LoVo (cell line): ENCODE measurements at places on chromosomes 12 and 14.

DNA sequence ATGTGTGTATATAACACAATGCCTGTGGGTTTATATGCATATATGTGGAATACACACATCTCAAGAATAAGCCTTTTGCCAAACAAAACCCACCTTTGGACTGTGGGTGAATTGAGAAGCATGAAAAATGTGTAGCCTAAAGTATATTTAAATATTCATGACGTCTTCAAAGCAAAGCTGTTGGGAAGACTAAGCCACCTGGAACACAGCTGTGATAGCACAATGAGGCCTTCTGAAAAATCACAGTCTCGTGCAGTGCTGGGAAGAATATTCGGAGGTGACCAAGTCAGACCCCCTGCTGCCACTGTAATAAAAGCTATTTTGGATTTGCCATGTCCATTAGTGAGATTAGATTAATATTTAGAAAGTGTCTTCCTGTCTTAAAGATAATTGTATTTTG is 51.5 kb downstream of the SUDS3 start:
- DNase-seq: no peak

DNA sequence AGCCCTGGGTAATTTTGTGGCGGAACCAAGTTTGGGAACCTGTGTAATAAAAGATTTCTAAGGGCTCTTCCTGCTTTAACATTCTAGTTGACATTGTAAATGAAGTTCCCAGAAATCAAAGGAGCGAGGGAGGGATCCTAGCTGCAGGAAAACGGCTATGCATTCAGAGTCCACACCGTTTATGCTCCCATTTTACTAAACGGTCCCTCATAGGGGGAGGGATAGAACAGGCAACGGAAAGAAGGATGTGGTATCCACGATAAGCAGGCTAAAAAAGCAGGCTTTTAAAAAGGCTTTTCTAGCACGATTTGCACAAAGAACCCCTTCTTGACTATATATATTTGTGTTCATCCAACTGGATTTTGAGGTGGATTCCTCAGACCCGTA is 559 bp downstream of the SYNJ2BP start:
- DNase-seq: peak; percentile 13

DNA sequence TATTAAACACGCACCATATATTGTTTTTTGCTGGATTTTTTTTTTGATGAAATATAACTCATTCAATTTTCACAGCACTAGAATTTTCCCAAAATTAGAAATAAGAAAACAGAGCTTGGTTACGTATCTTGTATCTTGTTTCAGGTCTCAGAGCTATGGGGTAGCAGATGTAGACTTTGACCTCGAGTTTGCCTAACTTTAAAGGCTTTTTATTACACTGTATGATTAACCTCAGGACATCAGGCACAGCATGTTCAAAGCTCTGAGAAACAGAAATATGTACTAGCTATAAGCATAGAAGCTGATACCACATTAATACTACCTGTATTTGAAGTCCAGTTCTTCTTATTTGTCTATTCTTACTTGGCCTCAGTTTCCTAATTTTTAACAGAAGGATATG is 171.9 kb upstream of the KITLG start:
- DNase-seq: peak; percentile 81

GRCh38 chr14:64008016-64008415 is 155.2 kb downstream of the SYNE2 start:
- DNase-seq: no peak

DNA sequence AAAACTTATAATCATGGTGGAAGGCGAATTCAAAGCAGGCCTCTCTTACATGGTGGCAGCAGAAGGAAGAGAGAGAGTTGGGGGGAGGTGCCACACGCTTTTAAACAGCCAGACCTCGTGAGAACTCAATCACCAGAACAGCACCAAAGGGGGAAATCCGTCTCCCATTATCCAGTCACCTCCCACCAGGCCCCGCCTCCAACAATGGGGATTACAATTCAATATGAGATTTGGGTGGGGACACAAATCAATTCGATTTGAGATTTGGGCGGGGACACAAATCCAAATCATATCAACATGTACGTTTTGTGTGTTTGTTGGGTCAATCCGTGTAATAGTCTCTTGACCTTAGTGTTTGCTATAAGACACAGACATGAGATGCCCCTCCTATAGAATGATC is 21.8 kb upstream of the WNK1 start:
- no peak for DNase-seq

GRCh38 chr12:9702255-9702654 is 30.6 kb downstream of the CLECL1 start:
- DNase-seq: no peak

GRCh38 chr14:86088156-86088555 is 558.2 kb downstream of the FLRT2 start:
- DNase-seq: no peak

- DNase-seq: no peak
Measured at GRCh38 chr12:15545334-15545733, 223.0 kb downstream of the PTPRO start.

DNA sequence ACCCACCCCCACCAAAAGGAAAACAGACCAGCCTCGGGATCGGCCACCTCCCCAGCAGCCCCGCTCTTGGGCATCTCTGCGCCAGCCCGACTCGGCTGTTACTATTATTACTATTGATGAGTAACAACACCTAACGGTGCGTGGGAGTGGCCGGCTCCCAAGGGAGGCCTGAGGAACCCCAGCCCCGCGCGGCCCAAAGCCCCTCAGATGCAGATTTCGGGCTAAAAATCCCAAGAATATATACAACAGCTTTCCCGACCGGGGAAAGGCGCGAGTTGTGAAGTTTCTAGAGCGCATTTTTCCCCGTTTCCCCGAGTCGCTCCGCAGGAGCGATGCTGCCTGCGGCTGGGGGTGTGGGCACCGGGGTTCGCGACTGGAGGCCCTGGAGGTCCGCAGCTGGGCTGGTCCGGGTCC is 565 bp downstream of the NT5DC3 start:
- no peak for DNase-seq

GRCh38 chr14:69260190-69260860 is 367 bp downstream of the GALNT16 start:
- DNase-seq: peak; percentile 26

- DNase-seq: peak; percentile 4
Measured at GRCh38 chr14:104665657-104666522, 23.5 kb upstream of the INF2 start.

DNA sequence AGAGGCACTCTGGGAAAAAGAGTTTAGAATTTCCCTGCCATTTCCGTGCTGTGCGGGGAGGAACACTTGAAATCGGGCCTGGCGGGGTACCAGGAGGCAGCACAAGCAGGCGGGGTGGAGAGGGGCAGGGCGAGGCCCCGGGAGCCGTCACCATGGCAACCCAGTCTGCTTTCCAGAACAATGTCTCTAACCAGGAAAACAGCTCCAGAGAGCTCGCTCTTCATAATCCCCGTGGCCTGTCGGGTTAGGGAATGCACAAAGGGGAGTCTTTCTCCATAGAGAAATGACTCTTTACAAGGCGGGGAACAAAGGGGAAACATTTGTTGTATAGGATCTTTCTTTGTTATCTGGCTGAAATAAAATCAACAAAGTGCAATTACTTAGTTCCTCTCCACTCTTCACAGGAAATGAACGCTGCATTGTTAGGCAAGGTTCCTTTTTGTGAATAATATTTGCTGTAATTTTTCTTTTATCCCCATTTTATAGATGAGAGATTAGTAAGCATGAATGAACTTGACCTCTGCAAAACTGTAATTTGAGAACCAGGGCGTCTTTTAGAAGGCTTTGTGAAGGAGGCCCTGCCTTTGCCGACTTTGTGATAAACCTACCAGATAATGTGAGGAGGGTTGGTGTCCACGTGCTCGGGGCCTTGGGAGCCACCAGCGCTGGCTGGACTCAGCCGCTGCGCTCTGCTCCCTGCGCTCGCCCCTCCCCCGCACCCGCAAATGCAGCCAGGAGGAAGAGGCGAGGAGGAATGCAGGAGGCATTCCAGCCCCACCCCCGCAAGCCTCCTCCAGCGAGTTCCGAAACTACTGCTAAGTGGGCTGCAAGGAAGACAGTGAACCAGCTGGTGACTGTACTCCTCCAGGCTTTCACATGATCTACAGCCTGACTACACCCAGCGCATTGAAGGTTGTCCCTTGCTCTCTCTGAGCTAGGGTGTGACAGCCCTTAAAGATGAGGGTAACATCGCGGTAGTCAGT is 105.2 kb upstream of the ATF7IP start:
- peak; percentile 81 for DNase-seq

DNA sequence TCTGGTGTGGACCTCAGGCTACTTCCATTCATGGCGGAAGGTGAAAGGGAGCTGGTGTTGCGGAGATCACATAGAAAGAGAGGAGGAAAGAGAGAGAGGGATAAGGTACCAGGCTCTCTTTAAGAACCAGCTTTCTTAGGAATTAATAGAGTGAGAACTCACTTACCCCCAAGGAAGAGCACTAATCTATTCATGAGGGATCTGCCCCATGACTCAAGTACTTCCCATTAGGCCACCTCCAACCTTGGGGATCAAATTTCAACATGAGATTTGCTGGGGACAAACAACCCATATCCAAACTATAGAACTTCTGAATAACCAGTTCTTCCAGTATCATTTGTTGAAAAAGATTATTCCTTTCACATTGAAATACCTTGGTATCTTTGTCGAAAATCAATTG is 34.0 kb upstream of the C2CD5 start:
- no peak for DNase-seq

DNA sequence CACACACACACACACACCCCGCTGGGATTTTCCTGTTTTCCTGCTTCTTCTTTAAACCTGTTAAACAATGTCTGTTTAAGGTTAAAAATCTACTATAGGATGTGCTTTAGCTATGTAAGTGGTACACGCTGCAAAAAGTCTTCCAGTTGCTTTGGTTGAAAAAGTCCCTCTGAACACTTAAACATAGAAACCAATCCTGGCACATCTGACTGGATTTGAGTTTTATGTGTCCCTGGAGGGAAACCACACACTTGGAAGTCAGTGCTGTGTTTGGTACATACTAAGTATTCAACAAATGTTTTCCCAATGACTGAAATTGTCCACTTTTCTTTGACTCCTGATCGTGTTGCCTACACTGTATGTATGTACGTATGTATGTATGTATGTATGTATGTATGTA is 22.0 kb downstream of the CFL2 start:
- no peak for DNase-seq

- DNase-seq: no peak
Measured at GRCh38 chr12:11499806-11500187, 104.4 kb upstream of the PRB2 start.

DNA sequence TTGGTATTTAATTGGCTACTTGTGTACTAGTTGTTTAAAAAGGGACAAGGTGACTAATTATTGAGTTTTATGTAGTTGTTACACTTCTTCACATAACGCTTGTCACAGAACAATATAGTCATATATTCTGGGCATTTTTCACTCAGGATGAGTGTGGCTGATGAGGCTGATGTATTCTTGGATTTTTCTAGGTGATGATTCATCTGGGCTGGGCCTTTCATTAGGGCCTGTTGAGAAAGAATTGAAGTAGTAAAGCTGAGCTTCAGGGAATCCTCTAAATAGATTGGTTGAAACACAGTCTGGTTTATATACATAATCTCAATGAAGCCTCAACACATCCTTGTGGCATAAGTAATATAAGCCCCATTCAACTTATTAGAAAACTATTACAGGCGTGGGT is 445.7 kb downstream of the DAD1 start:
- DNase-seq: no peak

DNA sequence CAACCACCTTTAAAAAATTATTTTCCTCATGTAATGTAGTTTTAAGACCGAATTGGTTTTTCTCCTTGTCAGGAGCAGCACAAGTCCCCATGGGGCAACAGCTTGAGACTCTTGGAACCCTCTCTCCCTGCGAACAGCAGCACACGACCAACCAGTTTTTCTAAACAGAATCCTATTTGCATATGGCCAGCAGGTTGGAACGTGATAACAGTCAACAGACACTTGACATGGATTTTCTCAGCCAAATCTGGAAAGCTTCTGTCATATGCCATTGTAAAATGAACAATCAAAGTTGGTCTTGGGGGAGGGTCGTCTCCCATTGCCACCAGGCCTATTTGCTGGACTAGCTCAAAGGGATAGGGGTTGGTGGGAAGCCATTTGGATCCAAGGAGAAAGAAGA is 1915.0 kb upstream of the FLRT2 start:
- no peak for DNase-seq

GRCh38 chr12:24909667-24910066 is 39.2 kb downstream of the BCAT1 start:
- DNase-seq: peak; percentile 33

- no peak for DNase-seq
Measured at GRCh38 chr14:55537782-55538181, 42.2 kb upstream of the KTN1 start.
